Activated T-cell treated with anti-CD3 and anti-CD28 coated beads, Interleukin-2, amount 50 U/mL, for 1 hour (primary cell): ENCODE measurements at places on chromosomes 3 and 15.

- no peak for DNase-seq
Measured at GRCh38 chr15:68580026-68580882, 1.5 kb downstream of the CORO2B start.

DNA sequence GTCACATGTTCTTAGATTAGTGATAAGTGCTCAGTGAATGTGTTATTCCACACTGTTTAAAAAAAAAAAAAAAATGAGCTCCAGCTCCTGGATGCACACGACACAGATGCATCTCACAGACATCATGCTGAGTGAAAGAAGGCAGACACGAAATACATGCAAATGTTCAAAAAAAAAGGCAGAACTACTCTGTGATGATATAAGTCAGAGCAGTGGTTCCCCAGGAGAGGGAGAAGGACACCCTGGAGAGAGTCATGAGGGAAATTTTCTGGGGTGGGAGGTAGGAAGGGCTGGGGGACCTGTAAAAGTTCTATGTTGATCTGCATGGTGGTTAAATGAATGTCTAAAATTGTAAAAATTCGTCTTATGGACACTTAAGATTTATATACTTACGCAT is 4.3 kb downstream of the CSRNP1 start:
- no peak for DNase-seq

DNA sequence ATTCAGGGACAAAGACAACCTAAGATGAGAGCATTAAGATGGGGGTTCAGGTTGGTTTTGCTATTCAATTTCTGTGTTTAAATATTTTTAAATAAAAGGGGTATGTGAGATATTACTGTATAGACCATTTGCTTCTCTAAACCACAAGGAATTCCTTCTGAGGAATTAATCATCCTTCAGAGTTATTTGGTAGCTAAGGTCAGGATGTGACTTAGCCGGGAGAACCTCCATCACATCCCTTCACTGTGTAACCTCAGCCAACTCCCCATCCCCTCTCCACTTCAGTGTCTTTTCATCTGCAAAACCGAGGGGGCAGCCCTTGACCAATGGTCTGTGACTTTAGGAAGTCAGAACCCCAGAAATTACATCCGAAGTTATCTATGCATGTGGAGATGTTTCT is 48.7 kb upstream of the SKOR1 start:
- no peak for DNase-seq

DNA sequence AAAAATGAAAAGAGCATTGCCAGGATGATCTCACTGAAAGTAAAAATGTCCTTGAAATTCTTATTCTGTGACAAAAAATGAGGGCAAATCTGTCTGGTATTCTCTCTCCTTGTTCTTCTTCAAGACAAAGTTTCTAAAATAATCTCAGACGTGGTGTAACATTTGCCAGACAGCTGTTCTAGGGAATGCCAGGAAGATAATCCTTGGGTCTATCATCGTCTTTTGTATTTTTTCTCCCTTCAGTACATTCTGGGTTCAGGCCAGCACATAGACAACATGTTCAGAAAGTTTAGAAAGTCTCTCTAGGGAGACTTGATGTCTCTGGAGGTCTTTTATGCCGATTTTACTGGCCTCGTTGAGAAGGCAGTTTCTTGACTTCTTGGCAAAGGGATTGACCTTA is 121.2 kb upstream of the HES1 start:
- DNase-seq: no peak

- DNase-seq: peak; percentile 69
Measured at GRCh38 chr15:98421419-98422129, 226.8 kb upstream of the IGF1R start.

GRCh38 chr3:52835766-52836470 is 1.1 kb upstream of the MUSTN1 start:
- no peak for DNase-seq

DNA sequence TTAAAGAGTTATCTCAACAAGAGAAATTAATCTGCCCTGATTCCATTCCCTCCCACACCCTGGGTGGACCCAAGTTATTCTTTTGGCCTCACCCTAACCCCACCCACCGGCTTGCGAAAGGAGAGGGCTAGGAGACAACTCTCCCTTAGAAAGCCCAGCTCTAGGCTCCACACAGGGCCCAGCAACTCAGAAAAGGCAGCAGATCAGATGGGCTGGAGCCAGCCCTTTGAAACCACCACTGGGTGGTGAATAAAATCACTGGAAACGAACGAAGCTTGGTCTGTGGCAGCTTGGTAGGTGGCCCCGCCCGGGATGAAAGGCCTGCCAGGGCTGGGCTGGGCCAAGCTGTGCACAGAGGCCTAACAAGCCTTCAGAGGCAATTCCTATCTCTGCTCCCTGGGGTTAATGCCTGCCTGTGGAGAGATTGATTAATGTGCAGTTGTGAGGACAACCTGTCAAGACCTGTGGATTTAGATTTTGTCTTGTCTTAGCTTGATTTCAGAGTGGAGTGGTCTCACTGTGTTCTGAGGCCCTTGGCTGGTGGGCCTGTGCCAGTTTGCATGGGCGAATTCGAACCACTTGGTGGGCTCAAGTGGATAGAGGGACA is 38.8 kb downstream of the BHLHE40 start:
- DNase-seq: no peak

- no peak for DNase-seq
Measured at GRCh38 chr3:79032686-79033318, 735.0 kb downstream of the ROBO1 start.
